ENCODE measurements at places on chromosomes 13 and 19.
A peak's percentile ranks its signal among the peaks of the same experiment; 100 is the strongest.

GRCh38 chr19:478976-479375, 17.3 kb upstream of the MADCAM1 start:
- DNase-seq, result no peak

DNA sequence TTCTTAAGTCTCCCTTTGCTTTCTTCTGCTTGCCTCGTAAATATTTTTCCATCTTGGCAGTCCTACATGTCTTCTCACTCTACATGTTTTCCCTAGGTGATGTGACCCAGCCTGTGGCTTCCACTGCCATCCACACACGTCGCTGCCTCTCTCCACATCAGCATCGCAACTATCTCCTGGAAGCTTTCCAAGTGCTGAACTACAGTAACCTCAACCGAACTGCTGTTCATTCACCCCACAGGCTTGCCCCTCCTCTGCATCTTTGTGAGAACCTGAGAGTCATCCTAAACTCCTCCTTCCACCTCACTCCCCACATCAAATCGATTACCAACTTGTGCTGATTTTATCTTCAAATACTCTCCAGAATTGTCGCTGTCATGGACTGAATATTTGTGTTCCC, 41.2 kb upstream of the USPL1 start:
- DNase-seq, result peak; percentile 96

GRCh38 chr13:20460761-20461160, 64.9 kb downstream of the CRYL1 start:
- peak; percentile 43 for DNase-seq

GRCh38 chr13:84098273-84098672, 216.0 kb upstream of the SLITRK1 start:
- no peak for DNase-seq

GRCh38 chr19:39515551-39516191, 732 bp downstream of the SELENOV start:
- DNase-seq, result no peak

DNA sequence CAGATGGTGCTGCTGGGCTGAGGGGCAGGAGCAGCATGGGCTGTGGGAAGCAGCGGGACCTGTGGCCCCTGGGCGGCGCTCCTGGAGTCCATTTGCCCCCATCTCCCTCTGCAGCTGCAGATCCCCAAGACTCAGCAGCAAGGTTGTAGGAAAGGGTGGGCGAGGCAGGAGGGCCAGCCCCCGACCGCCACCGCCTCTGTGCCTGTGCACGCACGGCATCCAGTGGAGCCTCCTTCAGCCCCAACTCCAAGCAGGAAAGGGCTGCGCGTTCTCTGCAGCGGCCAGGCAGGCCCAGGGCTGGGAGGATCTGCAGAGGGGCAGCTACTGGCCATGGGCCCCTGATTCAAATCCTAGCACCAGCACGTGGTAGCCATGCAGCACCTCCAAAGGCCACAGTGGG, 20.8 kb downstream of the DPF1 start:
- no peak for DNase-seq

DNA sequence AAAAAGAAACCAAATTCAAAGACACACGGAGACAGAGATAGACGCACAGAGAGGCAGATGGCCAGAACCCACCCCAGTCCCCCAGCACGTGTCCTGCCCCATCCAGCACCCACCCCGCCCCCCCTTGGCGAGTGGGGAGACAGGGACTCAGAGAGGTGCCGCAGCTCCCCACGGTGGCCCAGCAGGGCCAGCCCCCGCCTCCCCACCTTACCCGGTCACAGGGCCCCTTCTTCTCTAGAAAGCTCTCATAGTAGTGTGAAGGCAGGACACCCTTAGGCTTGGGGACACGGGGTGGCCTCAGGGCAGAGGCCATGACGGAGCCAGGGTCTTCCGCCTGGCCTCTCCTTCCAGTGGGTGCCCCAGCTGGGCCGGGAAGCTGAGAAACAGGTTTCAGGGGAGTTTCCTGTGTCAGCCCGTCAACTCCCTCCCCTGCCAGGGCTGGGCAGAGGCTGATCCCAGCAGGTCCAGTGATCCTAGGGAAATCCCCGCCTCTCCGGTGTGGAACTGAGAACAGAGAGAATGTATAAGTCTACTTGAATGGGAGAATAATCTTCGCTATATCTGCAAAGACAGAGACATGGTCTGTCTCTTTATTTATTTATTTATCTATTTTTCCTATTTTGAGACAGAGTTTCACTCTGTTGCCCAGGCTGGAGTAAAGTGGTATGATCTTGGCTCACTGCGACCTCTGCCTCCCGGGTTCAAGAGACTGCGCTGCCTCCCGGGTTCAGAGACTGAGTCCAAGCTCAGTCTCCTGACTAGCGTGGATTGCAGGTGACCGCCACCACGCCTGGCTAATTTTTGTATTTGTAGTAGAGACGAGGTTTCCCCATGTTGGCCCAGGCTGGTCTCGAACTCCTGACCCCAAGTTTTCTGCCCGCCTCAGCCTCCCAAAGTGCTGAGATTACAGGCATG, at the start of gene STAP2:
TSS of gene STAP2 (minus strand) at position 387 of the 915 bp plus-strand sequence. CDS start at position 313, 74 bp downstream.
- no peak for DNase-seq

- DNase-seq, result no peak
Measured at GRCh38 chr19:5313307-5313706, 27.3 kb downstream of the PTPRS start.

All from Jurkat, Clone E6-1 (cell line).